ENCODE measurements at places on chromosomes 3 and 15.

GRCh38 chr3:105353485-105354161 lies 13.1 kb upstream of the ALCAM start:
- no peak for DNase-seq

DNA sequence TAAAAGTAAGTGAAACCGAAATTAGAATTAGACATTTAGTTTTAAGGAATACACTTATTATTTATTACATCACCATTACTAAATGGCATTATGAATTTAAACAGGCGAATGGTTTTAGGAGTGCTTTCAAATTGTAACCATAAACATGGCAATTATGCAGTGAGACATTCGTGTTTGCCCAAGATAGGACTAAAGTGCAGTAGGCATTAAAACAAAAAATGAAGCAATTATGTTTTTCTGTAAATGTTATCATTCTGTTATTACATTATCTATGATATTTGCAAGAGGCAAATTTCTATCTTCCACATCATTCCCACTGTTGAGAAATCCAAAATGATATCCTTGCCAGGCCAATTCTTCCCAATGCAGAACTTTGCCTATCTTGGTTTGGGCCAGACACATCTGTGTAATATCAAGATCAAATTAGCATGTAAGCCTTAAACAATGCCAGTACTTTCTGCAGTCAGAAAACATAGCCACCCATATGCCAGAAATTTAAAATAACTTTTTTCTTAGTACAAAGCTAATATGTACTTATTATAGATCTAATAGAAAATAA lies 156.9 kb downstream of the ATP8B4 start:
- DNase-seq: no peak

GRCh38 chr15:79028411-79028964 lies 62.1 kb downstream of the RASGRF1 start:
- no peak for DNase-seq

- DNase-seq: no peak
These were observed 105.3 kb downstream of the LSM3 start for GRCh38 chr3:14283813-14284438.

DNA sequence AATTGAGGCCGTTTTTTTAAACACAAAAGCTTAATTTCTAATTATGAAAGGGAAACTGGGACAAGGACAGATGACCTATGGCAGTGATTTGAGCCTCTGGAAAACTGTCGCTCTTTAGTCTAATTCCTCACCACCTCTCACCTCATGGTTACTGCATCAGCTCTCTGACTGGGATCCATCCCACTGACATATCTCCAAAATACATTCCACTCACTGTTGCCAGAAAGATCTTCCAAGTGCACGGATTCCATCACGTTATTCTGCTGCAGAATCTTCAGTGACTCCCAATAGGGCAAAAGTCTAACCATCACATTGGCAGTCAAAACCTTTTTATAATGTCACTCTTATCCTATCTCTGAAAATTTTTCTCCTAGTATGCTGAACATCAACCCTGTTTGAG lies 132.3 kb upstream of the MB21D2 start:
- DNase-seq: no peak

DNA sequence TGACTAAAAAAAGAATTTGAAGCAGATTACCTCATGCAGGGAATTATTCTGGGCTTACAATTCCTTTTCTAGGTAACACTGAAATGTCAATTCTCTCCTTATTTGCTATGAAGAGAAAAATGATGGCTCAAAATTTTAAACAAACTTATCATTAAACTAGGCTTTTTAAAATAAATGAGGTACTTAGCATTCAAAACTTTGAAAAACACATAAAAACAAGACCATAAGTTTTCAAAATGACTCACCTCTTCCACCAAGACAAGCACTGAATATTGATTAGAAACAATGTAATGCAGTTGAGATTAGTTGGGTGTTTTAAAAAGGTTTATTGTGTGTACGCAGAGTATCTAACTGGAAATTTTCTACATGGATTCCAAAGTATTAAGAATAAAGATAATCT lies 154.6 kb downstream of the ADAM10 start:
- no peak for DNase-seq

GRCh38 chr3:159114582-159114981 lies 312.7 kb downstream of the MFSD1 start:
- DNase-seq: no peak

DNA sequence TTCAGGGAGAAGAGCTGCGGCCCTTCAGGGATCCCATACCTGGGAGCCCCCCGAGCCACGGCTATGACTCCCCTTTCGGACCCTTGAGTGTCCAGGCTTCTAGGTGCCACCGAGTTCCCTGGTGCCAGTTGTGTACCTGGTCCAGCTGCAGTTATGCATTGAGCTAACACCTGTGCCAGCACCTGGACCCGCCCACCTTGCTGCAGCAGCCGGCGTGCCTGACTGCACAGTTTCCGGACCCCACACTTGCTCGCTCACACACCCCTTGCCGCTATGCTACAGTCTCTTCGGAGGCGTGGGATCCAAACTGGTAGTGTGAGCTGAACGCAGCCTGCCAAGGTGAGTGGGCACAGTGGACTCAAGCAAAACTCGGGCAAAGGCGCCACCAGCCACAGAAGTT lies 284.5 kb upstream of the ROBO1 start:
- no peak for DNase-seq

- no peak for DNase-seq
These were observed 37.0 kb downstream of the TTC23 start for GRCh38 chr15:99212406-99212805.

GRCh38 chr15:41512940-41513505 lies 604 bp downstream of the LTK start:
- peak; percentile 25 for DNase-seq

DNA sequence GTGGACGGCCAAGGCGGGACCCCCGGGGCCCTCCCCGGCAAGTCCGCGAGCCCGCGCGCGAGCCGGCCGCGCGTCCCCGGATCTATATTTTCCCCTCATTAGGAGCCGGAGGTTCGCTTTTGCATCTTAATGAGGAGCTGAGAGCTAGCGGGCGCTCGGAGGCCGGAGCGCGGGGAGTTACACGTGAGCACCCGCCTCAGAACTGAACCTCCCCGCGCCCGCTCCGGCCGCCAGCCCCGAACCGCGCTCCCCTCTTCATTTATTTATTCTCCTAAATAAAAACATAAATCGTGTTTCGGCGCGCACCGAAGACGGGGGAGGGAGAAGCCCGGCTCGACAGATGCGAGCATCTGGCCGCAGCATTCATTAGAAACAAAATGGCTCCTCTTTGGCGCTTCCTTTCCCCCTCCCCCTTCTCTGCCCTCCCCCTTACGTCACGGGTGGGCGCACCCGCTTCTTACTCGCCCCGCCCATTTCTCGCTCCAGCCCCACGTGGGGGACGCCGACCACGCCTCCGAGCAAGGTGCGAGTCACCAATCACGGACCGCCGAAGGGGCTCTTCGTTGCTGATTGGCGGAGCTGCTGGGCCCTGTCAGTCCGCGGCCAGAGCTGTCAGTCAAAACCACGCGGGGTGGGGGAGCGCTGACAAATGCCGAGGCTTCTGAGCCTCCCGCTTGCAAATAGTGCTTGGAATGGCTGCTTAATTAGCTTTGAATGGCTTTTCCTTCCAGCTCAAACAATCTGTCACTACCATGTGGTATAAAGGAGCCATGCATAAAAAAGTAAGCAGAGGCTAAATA lies 1.6 kb upstream of the TLE3 start:
- DNase-seq: peak; percentile 100

- DNase-seq: no peak
These were observed 41.6 kb downstream of the FBXL2 start for GRCh38 chr3:33318710-33319380.

DNA sequence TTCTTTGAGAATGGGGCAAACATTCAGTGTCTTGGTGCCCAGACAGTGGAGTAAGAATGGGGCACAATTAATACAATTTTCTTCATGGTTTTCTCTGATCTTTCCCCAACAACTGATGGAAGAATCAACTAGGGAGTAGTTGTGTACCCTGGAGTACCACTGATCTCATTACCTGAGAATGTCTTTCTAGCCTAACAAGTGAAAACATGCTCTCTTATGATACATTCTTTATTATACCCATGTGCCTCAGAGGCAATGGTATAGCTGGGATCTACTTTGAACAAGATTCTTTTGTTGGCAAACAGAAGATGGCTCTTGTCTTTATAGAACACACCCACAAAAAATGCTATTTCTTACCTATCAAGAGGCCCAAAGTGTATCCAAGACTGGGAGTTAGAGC lies 250.6 kb upstream of the CMC1 start:
- DNase-seq: no peak

- DNase-seq: no peak
These were observed 249.4 kb downstream of the CHL1 start for GRCh38 chr3:445960-446359.

- DNase-seq: no peak
These were observed 1.3 kb downstream of the SLC28A2 start for GRCh38 chr15:45253330-45253729.

DNA sequence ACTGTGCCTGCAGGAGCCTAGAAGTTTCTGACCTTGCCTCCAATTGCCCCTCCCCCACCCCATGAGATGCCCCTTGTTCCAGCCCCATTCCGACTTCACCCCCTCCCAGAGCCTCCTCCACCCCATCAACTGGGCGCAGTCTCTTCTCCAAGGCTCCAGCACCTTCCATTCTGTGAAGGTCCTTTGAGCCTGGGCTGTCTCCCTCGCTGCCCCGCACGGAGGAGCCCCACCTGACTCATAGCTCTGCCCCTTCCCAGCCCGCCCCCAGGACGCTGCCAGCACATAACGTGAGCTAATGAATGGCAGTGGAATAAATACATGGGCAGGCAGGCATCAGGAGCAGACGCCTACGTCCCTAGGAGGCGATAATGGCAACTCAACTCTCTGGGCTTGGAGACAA lies 113.1 kb downstream of the NUP210 start:
- DNase-seq: no peak

- DNase-seq: no peak
These were observed 159.9 kb upstream of the MEIS2 start for GRCh38 chr15:37260255-37260654.

GRCh38 chr3:155350571-155350970 lies 57.1 kb upstream of the STRIT1 start:
- no peak for DNase-seq

GRCh38 chr15:58957101-58957973 lies 23.9 kb upstream of the SLTM start:
- DNase-seq: peak; percentile 40

DNA sequence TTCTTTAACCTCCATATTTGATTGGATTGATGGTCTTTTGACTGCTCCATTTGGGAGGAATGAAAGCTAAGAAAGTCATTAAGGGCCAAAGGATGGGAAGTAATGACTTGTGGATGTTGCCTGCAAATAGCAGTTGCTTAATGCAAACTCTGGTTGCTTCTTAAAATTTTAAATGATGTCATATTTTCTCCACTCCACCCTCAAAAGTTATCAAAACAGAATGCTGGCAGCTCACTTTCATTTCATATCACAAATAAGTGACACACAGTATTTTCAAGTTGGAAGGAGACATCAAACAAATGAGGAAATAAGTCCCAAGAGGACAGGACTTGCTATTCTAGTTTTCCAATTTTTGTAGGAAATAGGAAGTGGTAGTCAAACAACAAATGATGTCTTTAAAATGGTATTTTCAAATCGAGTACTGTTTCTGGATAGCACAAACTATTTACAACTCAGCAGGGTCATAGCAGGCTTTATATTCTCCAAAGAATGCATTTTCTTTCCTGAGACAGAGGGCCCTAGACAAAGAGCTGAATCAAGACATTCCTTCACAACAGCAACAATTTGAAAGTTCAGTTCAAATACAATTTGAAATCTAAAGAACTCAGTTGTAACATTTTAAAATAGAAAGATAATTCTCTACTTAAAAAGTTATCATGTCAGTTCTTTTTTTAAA lies 165.1 kb upstream of the UBE2E1 start:
- no peak for DNase-seq

DNA sequence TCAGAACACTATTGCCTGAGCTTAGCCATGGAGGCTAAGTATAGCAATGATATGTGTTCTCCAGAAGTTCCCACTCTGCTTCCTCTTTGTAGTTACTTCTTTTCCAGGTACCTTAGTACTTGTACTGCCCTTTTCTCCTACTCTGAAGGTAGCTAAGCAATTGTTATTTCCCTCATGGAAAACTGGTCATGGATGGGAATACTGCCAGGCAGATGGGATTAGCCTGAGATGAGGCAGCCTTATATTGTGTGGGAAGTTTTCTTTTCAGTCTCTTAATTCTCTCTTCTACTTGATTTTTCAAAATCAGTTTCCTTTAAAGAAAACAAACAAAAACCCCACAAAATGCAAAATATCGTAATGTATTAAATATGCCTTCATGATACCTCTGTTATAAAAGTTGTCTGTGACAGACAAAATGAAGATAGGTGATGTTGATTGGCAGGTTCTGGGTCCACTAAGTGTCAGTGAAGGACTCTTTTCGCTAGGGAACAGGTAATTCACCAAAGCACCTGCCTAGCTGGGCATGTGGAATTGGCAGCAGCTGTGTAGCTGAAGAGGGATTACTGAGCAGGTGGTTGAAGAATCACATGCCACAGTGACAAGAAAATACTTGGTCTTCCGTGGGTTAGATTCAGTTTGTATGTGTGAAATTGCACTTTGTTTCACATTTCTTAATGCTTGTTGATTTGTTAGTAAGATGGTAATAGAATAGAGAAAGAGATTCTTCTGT lies 4.1 kb downstream of the ZNF609 start:
- DNase-seq: no peak

- no peak for DNase-seq
These were observed 176.7 kb upstream of the GOLIM4 start for GRCh38 chr3:168272343-168272985.

DNA sequence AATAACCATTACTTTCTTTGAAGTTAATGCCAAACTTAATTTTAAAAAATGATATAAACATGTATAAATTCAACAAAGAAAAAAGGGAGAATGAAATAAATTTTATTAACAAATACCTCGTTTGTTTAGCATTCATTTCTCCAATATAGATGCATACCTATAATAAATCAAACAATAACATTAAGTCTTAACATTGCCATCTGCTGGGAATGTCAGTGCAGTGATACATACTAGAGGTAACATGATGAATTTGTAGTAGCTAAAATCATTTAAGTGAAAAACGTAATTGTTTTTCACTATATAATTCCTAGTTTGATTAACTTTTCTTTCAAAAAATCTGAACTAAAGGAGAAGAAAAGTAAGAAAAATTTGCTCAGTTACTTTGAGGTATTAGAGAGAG lies 340.2 kb upstream of the CBLB start:
- no peak for DNase-seq

DNA sequence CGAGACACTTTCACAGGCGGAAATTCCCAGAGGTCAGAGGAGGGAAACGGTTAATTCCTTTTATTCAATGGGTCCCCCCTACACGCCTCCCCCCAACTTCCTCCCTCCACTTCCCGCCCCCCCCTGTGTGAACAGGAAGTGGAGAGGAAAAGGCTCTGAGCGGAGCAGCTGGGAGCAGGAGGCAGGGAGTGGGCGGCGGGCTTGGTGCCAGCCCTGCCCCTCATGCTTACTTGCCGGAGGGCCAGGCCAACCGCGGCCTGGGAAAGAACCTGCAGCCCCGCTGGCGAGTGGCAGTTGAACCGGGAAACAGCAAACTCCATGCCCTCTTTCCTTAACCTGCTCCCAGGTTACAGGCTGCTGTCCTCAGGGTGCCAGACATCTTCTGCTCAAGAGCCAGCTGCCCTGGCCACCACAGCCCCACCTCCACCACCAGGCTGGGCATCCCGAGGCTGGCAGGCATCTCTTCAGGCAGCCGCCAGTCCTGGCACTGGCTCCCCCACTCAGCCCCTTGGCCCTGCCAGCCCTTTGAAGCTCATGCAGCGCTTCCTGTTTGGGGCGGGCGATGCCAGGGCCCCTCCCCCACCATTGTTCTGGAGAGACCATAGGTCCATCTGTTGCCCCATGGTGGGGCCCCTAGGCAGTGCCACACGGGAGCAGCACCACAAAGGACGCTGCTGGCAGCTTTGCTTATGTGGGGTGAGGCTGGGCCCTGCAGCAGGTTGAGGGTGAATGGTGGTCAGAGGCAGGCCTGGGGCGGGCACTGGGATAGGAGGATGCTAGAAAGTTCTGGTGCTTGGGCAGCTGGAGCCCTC lies 12.9 kb downstream of the VPS18 start:
- DNase-seq: peak; percentile 41
